ENCODE measurements at places on chromosomes 4 and X. TPM values are rescaled to one million over a fixed set of nuclear protein-coding genes. Genes with fewer than 3 reads are reported as not detected.

The VCX3B gene
- not detected for total RNA-seq

The DCAF12L1 gene
- 0.12 TPM for total RNA-seq

The CLCN4 gene
- total RNA-seq, result 64.7 TPM

The FAT4 gene
- total RNA-seq, result 6.8 TPM

The IQCM gene
- total RNA-seq, result not detected

The CDKL5 gene
- total RNA-seq, result 53.5 TPM

The AMBN gene
- total RNA-seq, result not detected

The MAGEA2 gene
- total RNA-seq, result 2.7 TPM

The BANK1 gene
- total RNA-seq, result not detected

The ADGRG2 gene
- total RNA-seq, result 0.39 TPM

The CSAG1 gene
- total RNA-seq, result 0.98 TPM

The CLCN5 gene
- total RNA-seq, result 34.7 TPM

The MAOB gene
- not detected for total RNA-seq

The RS1 gene
- total RNA-seq, result not detected

The MAGEB17 gene
- not detected for total RNA-seq

The LCORL gene
- total RNA-seq, result 30.8 TPM

DNA sequence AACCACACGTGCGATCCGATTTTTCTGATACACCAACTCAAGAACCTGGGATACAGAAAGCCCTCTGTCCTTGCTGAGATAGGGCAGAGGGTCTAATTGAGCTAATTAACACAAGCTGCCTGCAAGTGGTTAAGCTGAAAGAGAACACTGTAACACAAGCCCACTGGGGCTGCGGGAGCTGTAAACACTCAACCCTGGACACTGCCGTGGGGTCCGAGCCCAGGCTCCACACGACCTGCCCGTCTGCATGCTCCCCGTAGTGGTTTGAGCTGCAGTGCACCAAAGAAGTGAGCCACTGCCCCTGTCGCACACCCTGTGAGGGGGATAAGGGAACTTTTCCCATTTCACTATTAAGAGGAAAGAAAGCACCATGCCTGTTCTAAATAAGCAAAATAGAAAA is 54.6 kb downstream of the SPANXN3 start:
- DNase-seq, result no peak

- DNase-seq, result peak; percentile 48
Observed at GRCh38 chrX:10722851-10723250, 102.5 kb upstream of the MID1 start.

GRCh38 chr4:532588-533317 is 33.7 kb downstream of the PIGG start:
- DNase-seq, result no peak

DNA sequence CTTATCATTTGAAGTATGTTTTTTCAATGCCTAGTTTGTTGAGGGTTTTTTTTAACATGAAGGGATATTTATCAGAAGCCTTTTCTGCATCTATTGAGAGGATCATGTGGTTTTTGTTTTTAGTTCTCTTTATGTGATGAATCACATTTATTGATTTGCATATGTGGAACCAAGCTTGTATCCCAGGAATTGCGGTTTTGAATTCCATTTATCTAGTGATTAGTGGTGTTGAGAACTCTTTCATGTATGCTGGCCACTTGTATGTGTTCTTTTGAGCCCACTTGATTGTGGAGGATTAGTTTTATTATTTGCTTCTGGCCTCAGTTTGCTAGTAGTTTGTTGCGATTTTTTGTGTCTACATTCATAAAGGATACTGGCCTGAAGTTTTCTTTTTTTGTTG is 85.0 kb upstream of the CNKSR2 start:
- DNase-seq, result no peak

GRCh38 chr4:2413821-2414610 is 4.4 kb downstream of the ZFYVE28 start:
- DNase-seq, result no peak

- DNase-seq, result no peak
Observed at GRCh38 chr4:123698556-123698955, 302.0 kb downstream of the SPRY1 start.

GRCh38 chr4:155122382-155122781 is 86.1 kb upstream of the NPY2R start:
- DNase-seq, result no peak

DNA sequence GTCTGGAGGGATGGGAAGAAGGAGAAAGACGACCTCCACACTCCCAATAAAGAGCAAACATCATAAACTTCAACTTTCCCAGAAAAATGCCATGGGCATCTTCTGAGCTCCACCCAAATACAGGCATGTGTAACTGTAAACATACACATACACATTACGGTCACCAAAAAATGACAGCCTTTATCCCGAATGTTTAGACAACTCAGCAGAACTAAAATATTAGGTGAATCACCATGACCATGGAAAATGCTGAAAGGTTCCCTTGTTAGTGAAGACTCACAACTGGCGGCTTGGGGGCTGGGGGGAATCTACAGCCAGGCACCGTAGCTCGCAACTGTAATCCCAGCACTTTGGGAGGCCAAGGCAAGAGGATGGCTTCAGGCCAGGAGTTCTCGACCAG is 33.0 kb downstream of the PRKX start:
- DNase-seq, result no peak

GRCh38 chr4:102878901-102879300 is 10.1 kb downstream of the CISD2 start:
- no peak for DNase-seq

DNA sequence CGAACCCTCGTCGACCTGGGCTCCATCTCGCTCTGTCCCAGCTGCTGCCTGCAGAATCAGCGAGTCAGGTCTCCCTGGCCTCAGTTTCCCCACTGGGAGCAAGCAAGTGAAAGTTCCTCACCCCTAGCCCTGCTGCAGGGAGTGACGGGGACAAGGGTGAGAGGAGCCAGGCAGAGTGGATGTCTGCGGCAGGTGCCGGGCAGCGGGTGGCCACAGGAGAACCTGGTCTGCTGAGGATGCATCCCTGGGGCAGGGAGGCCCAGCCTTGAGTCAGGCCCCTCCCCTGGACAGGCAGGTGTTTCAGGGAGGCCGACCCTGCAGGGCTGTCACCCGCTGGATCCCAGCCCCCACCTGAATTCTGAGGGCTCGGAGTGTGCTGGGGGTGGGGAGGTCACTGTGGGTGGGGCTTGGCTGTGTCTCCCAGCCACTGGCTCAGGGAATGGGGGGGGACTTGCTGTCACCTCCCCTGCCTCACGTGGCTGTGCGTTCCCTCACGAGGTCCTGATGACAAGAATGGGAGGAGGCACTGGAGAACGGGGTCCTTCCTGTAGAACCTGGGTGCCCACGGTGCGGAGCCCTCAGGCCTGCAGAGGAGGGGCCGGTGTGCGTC is 33.2 kb downstream of the LRPAP1 start:
- DNase-seq, result no peak

- DNase-seq, result peak; percentile 70
Observed at GRCh38 chrX:103687696-103688201, 1.2 kb upstream of the MORF4L2 start.

GRCh38 chr4:1998296-1998695 is 10.5 kb downstream of the NELFA start:
- DNase-seq, result no peak

DNA sequence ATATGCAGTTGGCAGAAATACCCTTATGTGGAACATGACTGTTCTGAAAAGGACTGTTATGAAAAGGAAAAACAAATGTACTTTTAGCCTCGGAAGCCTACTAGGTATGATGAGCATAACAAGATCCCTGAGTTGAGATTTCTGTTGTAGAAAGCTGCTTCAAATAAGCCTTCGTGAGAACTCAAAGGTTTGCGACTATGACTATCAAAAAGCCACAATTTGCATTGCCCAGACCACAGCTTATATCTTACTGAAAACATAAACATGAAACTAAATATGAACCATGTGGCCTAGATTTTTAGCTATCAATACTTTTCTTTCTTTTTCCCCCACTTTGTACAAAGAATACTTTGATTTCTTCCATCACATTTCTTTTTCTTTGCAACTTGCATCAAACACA is 398.2 kb upstream of the LCORL start:
- DNase-seq, result no peak

GRCh38 chr4:126533146-126533805 is 1099.5 kb upstream of the INTU start:
- DNase-seq, result no peak

DNA sequence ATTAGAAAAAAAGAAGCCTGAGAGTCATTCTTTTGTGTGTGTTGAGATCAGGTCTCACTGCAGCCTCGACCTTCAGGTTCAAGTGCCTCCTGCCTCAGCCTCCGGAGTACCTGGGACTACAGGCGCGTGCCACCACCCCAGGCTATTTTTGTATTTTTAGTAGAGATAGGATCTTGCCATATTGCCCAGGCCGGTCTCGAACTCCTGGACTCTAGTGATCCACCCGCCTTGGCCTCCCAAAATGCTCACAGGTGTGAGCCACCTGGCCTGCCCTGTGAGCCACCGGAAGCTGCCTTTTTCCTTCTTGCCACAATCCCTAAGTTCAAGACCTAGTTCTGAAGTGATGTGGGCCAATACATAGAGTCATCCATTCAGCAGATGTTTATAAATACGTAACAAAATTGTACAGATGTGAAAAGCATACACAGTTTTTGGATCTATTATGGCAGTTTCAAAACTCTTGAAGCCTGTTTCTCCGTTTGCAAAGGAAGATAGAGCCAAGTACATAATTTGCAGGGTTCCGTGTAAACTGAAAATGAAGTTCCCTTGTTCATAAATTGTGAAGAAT is 536 bp upstream of the CTSO start:
- DNase-seq, result no peak

DNA sequence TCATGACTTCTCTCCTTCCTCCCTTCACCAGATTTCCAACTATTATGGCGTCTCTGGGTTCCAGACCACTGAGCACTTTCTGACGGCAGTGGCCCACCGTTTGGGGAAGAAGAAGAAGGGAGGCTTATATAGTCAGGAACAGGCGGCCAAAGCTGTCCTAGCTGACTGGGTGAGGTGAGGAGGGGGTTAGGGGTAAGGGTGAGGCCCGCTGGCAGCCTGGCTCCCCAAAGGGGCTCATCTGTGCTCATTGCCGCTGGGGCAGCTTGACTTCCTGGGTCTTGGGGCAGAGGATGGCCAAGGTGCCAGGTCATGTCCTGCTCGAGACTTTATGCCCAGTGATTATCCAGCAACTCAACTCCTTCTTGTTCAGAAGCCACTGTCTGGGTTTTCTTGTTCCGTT is 21.8 kb downstream of the GNL3L start:
- DNase-seq, result no peak

DNA sequence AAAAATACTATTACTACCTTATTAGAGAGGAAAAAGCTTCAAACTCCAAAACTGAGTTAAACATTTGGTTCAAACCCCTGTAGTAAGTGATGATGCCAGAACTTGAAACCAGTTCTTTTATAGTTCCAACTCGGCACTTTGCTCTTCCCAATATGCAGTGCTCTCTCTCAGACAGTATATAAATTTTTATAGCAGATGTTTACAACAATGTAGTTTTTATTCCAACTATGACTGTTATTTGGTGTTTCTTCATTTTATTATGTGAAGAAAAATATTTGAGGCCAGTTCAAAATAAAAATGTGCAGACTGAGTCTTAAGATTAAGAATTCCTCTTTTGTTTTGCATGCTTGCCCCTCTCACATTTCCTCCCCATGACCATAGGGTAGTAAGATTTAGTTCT is 2.9 kb upstream of the PPP4R3C start:
- no peak for DNase-seq

GRCh38 chrX:10484683-10485247 is 135.6 kb downstream of the MID1 start:
- no peak for DNase-seq

GRCh38 chrX:88621278-88621677 is 125.7 kb upstream of the CPXCR1 start:
- DNase-seq, result no peak

GRCh38 chr4:107777890-107778289 is 46.8 kb upstream of the SGMS2 start:
- DNase-seq, result no peak

DNA sequence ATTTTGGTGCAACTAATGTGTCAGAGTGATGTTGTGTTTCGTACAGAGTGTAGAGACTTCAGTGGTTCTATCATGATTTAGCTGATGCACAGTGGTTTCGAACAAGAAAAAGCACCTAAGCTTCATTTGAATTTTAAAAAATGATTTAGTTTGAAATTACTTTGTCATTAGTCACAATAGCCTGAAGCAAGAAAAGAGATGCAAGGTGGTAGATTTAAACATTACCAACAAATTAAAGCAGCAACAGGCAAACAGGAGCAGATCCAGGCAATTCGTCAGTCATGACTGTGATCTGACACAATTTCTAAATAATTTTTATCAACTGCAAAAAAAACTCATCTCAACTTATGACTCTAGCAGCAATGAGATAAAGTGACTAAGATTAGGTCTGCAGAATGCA is 24.6 kb upstream of the COX7B2 start:
- DNase-seq, result no peak

DNA sequence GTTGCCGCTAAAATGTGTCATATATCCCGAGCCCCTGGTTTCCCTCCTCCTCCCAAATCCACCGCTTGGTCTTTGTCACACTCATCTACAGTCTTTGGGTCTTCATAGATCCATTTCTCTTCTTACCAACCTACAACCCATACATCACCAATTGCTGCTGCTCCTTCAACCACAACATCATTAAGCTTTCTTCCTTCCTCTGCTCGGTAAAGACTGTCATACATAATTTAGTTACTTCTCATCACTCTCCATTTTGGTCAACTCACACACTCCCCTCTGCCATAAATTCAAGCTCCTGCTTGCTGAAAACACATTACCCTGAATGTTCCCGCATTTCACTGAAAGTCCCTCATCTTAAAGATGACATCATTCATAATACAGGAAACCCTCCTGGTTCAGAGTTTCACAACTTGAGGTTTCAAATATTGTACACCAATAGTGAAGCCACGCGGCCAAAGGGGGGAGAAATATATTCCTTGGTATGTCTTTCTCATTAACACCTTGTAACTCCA is 1.7 kb upstream of the DCTD start:
- DNase-seq, result no peak

DNA sequence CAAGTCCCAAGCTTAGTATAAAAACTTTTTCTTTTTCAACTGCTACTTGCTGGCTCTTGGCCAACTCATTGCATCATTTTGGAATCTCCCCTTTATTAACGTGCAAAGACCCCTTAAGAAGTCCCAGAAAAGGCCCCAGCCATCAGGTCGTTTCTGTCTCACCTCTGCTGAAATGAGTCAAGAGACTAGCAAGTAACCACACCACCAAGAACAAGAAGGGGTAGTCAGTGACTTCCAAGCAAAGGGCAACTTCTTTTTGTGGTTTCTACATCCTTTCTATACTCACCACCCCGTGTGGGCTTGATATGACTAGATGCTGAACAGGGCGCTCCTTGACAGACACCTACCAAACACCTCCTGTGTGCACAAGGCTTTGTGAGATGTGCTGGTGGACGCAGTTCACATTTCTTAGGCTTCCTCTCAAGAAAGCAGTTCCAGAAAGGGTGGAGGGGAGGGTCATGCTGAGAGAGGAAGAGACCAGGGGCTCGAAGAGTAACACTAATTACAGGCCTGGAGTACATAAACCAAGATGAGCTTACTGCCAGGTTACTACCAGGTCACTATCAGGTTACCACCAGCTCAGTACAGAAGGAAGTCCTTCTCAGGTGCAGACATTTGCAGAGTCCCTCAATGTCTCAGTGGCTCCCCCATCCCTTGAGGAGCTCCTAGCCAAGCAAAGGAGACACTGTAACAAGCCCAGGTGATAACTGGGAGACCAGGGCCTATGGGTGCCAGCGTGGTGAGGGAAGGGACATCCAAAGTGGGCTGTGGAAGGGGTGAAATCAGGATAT is 19.3 kb downstream of the JAKMIP1 start:
- no peak for DNase-seq

- DNase-seq, result no peak
Observed at GRCh38 chr4:53777244-53777984, 186.1 kb upstream of the LNX1 start.

Data from glutamatergic neuron (in vitro differentiated cells).